ENCODE measurements at places on chromosomes 4 and X.
A peak's percentile ranks its signal among the peaks of the same experiment; 100 is the strongest.

GRCh38 chr4:157075811-157076577, at the start of gene GLRB:
Gene GLRB (plus strand): TSS chr4:157076150. CDS start chr4:157078025, 1,875 bp downstream.
- peak; percentile 31 for DNase-seq

- no peak for DNase-seq
Measured at GRCh38 chr4:105458001-105458400, 15.9 kb downstream of the PPA2 start.

DNA sequence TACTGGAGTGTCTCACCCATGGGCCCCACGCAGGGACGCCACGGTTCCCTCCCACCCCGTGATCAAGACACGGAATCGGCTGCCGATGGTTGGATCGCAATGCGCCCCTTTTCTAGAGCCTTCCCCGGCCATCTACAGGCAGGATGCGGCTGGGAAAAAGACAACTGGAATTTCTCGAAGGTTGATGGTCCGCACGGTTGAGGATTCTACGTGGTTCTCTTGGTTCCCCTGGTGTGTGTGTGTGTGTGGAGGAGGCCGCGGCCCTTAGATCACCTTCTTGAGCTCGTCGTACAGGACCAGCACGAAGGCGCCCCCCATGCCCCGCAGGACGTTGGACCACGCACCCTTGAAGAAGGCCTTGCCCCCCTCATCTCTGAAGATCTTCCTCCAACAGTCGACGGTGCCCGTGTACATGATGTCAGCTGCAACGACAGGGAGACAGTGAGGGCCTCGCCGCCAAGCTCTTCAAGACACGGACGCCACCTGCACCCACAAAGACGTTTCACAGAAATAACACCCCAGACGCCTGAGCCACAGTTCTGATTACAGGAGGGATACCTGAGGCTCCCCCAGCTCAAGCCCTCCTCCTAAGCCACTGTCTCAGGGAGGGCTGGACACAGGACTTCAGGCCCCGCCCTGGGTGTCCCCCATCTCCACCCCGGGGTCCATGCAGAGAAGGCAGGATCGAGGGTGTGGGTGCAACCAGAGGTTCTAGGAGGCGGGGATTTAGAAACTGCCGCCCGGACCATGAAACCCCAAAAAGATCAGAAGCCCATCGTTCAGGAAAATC, 5.4 kb downstream of the SLC25A6 start:
- no peak for DNase-seq

GRCh38 chr4:180852738-180853137, 1390.5 kb upstream of the TENM3 start:
- DNase-seq, result no peak

DNA sequence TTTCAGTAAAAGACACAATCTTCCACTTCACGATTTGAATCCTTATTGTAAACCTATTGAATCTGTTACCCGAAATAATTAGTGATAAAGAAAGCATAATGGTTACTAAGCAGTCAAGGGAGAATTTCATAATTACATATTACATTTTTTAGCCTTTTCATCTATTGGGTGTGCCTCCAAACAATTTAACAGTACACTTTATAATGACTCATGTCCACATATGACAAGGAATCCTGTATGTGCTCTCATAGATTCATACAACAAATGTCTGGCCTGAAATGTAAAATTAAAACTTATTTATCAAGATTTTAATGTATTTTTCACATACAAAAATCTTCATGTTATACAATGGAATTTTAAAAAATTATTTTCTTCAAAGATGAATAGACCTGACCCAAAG, 39.4 kb downstream of the PPP3CA start:
- DNase-seq, result no peak

GRCh38 chrX:137742846-137743245, 176.9 kb downstream of the ZIC3 start:
- DNase-seq, result no peak

- DNase-seq, result no peak
Measured at GRCh38 chr4:15771216-15772058, 6.7 kb upstream of the CD38 start.

GRCh38 chr4:128371001-128371777, 83.6 kb upstream of the PGRMC2 start:
- DNase-seq, result no peak

DNA sequence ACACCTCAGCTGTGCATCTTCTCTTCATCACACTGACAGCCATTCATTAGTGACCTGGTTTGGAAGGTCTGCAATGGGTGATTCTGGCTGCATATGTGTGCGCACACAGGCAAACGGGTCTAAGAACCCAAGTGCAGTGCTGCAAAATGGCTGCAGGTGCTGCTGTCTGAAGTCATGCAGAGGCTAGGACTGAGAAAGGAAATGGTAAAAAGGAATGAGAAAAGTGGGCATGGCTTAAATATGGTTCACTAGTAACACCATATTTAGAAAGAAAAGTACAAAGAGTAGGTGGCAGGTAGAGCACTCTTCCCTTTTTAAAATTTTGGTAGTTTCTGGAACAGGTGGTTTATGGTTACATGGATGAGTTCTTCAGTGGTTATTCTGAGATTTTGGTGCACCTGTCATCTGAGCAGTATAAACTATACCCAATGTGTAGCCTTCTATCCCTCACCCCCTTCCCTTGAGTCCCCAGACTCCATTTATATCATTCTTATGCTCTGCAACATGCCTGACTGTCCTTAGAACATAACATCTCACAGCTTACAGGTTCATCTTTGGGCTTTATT, 78.4 kb downstream of the CCNG2 start:
- DNase-seq, result no peak

Measured in neuronal stem cell (in vitro differentiated cells).